Right lung (tissue), 10 donors: ENCODE measurements at places on chromosomes 6 and 20.

DNA sequence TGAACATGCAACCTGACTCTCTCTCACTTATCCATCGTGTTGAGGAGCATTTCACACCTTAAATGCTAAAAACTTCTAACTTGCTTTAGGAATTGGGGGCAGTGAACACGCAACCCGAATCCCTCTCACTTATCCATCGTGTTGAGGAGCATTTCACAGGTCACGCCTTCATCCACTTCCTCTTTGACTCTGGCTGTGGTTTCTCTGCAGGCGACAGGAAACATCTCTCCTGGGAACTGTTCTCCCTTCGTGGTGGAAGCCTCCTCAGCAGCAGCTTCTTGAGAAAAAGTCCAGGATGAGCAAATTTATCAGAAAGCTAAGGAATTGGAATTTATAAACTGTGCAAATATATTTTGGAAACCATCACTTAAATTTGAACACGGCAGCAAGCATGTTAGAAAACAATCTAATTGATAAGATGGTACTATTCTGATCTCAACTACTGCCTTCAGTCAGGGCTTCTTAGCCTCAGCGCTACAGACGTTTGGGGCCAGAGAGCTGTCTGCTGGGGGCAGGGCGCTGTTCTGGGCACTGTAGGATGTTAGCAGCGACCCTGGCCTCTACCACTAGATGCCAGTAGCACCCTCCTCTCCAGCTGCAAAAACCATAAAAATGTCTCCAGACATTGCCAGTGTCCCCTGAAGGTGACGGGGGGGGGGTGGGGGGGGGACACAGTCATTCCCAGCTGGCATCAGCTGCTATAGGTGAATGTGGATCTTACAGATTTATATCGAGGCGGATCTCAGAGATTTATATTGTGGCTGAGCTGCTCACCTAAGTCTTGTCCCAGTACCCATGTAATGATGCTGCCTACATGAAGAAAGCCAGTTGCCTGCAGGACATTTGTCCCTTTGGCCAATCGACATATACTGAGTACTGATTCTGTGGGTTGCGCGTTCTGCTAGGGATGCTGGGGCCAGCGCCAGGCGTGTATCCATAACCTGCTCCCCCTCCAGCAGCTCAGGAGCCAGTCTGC is 26.2 kb downstream of the CTCFL start:
- no peak for DNase-seq

DNA sequence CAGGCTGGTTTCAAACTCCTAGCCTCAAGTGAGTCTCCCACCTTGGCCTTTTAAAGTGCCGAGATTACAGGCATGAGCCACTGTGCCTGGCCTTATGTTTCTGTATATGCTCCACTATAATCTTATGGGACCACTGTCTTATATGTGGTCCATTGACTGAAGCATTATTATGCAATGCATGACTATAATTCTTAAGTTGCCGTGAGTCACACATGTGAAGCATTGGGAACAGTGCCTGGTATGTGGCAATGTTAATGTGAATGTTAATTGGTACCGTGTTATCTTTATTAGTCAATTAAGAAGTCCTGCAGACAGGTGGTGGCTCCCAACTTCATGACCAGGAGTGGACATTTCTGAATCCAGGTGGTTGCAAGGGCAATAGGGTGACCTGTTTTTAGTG is 14.7 kb upstream of the ASXL1 start:
- no peak for DNase-seq

GRCh38 chr6:106727480-106728149 is 98.2 kb downstream of the QRSL1 start:
- DNase-seq = no peak

GRCh38 chr20:8076306-8077136 is 55.5 kb upstream of the PLCB1 start:
- DNase-seq = no peak

- no peak for DNase-seq
Measured at GRCh38 chr6:56947924-56948323, 7.0 kb upstream of the BEND6 start.

GRCh38 chr20:62570897-62571668 is 71.2 kb upstream of the SLCO4A1 start:
- no peak for DNase-seq

GRCh38 chr6:77620278-77620882 is 32.5 kb upstream of the MEI4 start:
- no peak for DNase-seq

- no peak for DNase-seq
Measured at GRCh38 chr6:20582586-20583443, 48.6 kb downstream of the CDKAL1 start.

DNA sequence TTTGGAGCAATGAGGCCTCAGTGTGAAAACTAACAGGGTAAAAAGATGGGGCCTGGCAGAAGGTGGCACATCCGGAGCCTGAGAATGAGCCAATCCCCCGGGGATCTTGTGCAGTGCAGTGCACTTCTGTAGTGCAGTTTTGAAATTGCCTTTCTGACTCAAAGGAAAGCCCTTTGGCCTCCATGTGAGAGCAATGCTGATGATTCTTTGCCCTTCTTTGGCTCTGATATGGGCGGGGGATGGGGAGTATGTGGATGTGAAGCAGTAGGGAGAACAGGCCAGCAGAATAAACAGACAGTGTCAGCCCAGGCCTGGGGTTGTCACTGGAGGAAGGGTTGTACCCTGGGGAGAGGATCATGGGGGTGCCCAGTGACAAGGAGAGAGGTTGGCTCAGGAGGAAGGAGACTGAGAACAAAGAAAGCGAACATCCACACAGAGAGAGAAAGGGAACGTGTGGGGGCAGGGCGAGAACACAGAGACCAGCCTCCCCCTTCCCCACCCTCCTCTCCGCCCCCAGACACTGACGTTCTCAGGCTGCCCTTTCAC is 351.2 kb downstream of the CDC5L start:
- DNase-seq = no peak

GRCh38 chr6:135180542-135181332 is at the start of gene MYB:
MYB (plus strand) TSS chr6:135181308; CDS start chr6:135181514, 206 bp downstream.
- DNase-seq = no peak

- no peak for DNase-seq
Measured at GRCh38 chr20:57383447-57384347, 7.5 kb upstream of the RBM38 start.

- no peak for DNase-seq
Measured at GRCh38 chr20:44769481-44769863, 23.8 kb downstream of the KCNK15 start.

DNA sequence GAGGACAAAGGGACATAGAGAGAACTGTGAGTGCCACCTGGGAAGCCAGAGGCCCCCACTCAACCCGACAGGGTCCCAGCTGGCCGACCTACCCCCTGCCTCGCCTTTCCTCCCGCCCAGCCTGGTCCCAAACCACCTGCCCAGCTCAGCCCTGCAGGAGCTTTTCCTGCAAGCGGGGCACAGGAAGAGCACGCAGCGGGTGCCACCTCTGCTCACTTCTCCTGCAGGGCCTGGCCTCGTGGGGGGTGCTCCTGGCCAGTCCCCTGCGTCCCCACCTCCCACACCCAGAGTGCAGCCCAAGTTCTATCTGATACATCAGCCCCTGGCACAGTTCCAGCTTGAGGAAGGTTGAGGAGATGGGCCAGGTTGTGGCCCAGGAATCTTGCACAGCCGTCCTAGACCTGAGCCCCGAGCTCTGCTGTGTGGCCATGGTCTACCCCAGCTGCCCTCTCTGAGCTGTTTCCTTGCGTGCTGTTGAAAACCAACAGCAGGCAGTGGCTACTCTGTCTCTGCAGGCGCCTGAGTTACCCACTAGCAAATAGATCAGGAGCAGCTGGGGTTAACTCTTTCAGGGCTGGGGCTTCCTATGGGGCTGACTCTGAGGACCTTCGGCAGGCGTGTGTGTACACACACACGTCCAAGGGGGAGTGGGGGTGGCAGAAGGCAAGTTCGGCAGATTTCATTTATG is 1.7 kb downstream of the NECAB3 start:
- no peak for DNase-seq

- DNase-seq = no peak
Measured at GRCh38 chr20:31934968-31935764, 16.7 kb downstream of the PDRG1 start.

DNA sequence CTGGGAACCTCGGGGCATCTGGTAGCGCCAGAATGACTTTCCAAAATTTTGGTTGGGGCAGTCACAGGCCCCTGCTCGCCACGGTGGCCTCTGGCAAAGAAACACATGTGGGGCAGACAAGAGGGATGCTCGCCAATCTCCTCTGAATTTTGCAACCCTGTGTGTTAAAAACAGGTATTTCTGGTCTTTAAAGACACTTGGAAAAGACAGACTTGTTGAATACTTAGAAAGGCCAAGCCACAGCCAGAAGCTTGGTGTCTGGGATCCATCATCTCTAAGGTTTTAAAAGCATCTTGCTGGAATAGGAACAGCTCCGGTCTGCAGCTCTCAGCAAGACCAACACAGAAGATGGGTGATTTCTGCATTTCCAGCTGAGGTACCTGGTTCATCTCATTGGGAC is 31.2 kb downstream of the HLA-E start:
- no peak for DNase-seq

DNA sequence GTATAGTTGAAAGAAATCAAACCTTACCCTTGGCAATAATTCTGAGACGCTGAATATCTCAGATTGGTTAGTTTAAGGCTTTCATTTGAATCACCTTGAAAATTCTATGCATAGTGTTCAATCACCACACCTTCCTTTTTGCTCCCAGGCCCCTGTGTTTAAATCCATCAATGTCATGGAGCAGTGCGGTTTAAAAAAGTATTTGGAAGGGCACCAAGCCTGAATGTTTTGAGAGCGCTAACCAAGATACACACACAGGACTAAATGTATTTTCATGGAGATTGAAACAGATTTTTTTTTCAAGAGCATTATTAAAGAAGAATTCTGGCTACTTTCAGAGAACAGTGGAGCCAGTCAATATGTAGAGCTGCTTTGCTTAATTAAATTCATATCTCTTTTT is 195.7 kb downstream of the CENPW start:
- no peak for DNase-seq

- no peak for DNase-seq
Measured at GRCh38 chr6:124854338-124854922, 107.8 kb upstream of the RNF217 start.

- no peak for DNase-seq
Measured at GRCh38 chr20:43237651-43238168, 48.0 kb upstream of the PTPRT start.

DNA sequence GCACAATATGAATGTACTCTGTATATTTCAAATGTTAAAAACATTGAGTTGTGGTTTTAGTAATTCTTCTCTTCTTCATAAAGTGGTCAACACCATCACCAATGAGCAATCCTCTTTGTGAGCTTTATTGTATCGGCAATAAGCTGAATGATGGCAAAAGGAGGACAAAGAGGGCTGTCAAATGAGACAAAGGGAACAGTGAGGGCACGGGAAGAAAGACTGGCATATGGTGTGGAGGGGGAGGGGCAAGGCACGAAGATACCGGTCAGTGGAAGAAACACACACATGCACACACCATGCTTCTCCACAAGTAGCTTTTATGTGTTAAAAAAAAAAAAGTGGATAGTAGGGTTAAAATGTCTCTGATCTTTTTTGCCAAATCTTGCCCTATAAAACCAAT is 506.8 kb upstream of the CITED2 start:
- DNase-seq = no peak
